ENCODE measurements at places on chromosomes 7 and 10.

DNA sequence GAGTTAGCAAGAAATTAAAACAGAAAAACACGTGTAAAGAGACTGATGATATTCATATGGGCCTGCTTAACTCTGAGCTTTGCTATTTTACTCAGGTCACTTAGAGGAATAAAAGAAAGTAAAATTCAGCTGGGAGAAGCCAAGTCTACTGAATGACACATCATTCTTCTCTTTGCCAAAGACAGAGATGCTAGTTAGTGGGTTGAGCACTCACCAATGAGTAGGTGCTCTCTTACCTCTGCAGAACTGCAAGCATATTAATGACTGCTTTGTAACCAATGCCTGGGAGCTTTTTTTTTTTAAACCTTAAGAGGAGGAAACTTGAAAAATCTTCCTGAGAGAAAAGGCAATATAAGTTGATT is 44.8 kb upstream of the BAMBI start:
- no peak for DNase-seq

GRCh38 chr7:130994378-130995115 is 260.5 kb upstream of the KLF14 start:
- DNase-seq = no peak

DNA sequence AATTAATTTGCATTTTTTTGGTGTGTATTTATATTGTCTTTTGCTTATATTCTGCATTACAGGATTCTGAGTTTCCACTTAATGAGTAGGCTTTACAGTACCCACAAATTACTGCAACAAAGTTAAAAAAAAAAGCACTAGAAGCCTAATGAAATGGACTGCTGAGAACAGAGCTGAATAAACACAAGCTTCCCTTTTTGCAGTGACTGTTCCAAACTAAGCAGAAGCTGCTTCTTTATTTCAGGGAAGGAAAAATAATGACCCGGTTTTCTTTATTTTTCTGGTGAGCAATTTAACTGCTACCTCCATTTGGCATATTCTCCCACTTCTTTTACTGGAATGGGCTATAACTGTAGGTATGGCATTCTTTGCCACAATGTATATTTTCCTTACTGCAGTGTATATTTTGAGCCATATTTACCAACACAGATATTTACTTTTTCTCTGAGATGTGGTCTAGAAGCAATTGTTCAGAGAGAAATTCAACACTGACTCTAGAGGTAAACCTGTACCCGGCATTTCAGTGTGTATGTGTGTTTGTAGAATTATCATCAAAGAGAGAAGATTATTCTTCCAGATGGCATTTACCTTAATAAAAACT is 56.9 kb downstream of the HDAC9 start:
- DNase-seq = no peak

DNA sequence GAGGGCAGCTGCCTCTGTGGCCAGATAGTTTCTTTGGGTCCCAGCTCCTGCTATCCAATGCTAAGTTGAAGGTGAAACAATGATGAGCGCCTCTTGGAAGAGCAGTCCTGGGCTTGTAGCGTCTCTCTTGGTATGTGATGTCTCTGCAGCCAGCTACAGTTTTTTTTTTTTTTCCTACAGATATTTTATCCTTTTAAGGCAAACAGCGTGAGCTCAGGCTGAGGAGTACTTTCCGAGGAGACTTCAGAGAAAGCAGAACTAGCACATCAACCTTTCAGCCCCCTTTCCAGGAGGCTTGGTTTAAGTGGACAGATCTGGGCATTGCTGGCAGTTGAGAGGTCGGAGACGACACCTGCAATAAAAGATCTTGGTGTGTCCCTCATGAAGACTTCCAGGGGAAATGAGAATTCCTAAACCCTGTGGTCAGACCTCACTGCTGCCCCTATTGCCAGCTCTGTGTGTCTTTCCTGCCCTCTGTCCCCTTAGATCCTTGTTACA is 9.1 kb downstream of the PRKG1 start:
- no peak for DNase-seq

GRCh38 chr10:129415215-129416140 is 51.6 kb upstream of the MGMT start:
- DNase-seq = no peak

DNA sequence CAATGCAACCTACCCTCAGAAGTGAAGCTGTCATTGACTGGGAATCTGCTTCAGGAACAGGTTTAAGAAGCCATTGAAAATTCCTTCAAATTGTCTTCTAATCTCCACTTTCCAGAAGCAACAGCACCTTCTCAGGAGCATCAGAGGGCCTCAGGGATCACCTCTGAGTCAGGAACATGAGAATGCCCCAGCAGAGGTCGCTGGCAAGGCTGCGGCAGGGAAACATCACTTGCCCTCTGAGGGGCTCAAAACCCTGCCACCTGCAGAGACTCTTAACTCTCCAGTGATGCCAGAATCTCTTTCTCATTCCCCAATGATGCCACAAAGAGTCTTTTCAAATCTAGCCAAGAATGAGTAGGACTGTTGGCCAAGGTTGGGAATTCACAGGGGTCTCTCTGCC is 5.9 kb upstream of the MAPK8 start:
- DNase-seq = no peak

- DNase-seq = no peak
These were observed 163 bp downstream of the EGR2 start for GRCh38 chr10:62816076-62816330.

DNA sequence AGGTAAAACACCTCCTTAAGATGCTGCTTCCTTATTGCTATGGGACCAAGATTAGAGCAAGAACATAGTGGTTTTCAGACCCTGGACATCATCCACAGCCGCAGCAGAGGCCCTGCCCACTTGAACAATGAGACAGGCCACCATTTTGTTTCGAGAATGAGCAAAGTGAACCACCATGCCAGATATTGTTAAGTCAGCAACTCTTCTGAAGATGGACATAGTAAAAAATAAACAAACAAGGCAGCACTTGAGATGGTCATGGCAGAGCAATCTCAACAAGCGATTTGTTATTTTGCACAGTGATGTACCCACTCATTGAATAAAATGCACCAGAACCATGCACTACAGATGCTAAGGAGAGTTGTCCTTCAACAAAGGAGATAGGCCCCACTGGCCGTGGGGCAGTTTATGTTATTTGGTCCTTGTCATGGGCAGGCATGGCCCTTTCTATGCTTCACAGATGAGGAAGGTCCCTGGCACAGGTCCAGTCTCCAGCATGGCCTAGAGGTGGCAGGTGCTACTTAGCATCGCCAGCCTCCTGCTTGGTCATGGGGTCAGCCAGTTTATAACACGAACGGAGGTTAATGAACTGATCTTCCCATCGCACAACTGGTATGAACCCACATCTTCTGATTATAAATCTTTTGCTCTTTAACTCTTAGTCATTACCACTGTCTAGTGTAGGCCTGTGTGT is 44.1 kb downstream of the IKZF1 start:
- no peak for DNase-seq

GRCh38 chr7:105829681-105830322 is 46.6 kb downstream of the ATXN7L1 start:
- DNase-seq = no peak

GRCh38 chr7:11124856-11125559 is 151.3 kb downstream of the PHF14 start:
- DNase-seq = no peak

GRCh38 chr10:61283481-61284221 is 169.5 kb downstream of the TMEM26 start:
- no peak for DNase-seq

- DNase-seq = no peak
These were observed 39.4 kb downstream of the PLXNA4 start for GRCh38 chr7:132536654-132537395.

- DNase-seq = no peak
These were observed 117.6 kb downstream of the SNX13 start for GRCh38 chr7:17822547-17823173.

DNA sequence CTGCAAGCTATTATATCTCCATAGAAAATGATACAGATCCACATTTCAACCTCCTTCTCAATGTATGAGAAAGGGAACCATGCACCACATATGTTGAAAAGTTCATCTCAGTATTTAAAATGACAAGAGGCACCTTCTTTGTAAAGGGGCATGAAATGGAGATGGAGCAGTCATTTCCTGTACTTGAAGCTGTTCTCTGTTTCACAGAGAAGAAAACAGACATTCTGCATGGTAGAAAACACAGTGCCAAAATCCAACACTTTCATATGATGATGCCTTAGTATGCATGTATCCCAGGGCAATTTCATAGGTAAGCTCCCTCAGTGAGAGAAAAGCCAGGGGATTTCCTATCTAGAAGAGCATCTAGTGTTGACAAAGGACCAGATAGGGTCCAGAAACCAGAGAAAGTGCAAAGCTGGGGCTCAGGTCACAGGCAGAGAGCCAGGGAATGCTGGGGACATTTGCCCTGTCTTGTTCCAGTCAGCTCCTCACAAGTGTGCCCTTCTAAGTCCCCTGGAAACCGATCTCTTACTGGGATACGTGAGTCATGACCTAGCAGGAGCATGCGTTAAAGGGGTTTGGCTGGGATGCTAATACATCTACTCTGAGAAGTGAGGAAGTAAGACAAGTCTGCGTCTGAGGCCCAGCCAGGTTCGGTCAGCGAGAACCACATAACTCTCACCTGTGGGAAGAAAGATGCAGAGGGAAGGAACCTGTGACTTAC is 118.7 kb downstream of the ICA1 start:
- DNase-seq = peak; percentile 15

DNA sequence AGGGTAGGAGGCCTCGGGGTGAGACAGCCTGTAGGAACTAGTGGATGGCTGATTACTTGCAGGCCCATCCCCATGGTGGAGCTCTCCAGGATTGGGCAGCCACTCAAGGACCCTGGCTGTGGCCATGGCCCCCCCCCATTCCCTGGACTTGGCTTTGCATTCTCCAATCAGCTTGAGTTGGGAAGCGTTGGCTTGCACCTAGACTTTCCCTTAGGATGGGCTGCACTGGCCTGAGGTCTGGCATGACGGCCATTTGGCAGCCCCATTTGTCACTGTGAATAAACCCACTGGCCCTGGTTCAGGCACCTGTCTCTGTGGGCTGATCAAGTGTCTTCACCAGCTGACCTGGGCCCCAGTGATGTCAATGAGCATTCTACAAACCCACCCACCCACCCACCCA is 41.4 kb downstream of the RAMP3 start:
- DNase-seq = no peak
